Stimulated activated CD8-positive, alpha-beta memory T cell treated with anti-CD3 and anti-CD28 coated beads, Interleukin-4, amount 100 ng/mL, for 1 hour (primary cell): ENCODE measurements at places on chromosomes 16 and 17.

DNA sequence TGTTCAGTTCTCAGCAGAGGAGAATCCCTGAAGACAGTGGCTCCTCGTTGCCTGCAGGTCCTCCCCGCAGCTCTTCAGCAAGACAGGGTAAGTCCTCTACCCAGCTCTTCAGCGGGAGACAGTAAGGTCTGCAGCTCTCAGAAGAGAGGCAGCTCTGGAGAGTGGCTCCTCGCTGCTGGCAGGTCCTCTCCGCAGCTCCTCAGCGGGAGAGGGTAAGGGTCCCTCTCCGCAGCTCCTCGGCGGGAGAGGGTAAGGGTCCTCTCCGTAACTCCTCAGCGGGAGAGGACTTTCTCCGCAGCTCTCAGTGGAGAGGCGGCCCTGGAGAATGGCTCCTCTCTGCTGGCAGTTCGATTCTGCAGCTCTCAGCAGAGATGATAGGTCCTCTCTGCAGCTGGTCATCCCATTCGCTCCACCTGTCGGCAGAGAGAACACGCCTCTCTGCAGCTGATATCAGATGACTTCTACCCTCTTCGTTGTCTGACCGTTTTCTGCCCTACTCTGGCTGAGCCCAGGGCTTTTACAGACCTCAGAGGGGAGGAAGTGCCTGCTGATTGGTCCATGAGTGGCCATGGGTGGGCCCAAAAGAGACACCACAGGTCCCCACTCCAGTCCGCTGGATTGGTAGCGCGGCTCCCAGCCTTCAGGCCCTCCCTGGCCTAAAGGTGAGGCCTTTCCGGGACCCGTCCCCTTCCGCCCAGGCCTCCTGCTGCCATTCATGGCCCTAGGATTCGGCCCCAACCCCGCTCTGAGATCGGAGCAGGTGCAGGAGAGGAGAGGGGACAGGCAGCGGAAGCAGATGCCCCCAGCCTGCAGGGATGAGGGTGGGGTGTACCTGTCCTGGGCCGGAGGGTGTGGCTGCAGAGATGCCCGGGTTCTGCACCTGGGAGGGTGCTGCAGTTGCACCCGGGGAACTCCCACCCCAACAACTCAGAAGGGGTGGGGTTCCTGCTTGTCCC is 11.9 kb upstream of the SHCBP1 start:
- no peak for DNase-seq

GRCh38 chr16:83308414-83308813 is 499.4 kb upstream of the HSBP1 start:
- DNase-seq: no peak

DNA sequence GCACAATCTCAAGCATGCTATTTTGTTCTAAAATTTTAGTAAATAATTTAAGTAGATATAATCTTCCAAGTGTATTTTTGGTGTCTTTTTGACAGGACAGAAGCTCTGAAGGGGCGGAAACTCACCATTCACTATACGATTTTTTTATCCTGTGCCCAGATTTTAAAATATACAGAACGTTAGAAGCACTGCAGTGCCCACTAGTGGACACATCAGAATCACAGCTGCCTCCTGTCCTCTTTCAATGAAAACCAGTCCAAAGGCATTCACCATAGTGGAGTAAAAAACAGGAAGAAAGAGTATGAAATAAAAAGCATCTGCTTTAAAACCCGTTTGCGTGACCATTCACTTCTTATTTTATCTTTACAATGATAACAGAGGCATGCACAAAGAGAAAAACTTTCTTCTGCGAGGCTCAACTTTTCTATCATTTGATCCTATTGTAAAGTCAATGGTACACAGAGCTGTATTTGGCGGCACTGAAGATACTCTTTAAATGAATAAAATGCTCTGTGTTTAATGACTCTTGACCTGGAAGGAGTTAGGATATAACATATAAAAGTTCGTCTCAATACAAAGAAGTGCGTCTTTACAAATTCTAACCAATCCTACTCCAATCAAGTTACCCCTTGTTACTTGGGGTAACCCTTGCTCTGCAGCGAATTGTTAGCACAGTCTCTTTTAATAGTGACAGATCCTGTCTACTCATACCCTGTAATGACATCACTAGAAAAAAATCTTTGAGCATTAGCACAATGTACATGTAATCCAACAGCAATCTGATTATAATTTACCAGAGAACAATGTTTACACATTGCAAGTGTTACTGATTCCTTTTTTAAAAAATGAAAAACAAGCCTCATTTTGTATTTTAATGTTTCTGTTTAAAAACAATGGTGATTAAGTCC is 339.8 kb upstream of the PSMD7 start:
- no peak for DNase-seq

- DNase-seq: no peak
These were observed 60.6 kb upstream of the KIFC3 start for GRCh38 chr16:57862698-57863433.

GRCh38 chr16:50531359-50531758 is 16.8 kb upstream of the NKD1 start:
- DNase-seq: no peak

- DNase-seq: no peak
These were observed 174.8 kb downstream of the UTP18 start for GRCh38 chr17:51435171-51435552.

DNA sequence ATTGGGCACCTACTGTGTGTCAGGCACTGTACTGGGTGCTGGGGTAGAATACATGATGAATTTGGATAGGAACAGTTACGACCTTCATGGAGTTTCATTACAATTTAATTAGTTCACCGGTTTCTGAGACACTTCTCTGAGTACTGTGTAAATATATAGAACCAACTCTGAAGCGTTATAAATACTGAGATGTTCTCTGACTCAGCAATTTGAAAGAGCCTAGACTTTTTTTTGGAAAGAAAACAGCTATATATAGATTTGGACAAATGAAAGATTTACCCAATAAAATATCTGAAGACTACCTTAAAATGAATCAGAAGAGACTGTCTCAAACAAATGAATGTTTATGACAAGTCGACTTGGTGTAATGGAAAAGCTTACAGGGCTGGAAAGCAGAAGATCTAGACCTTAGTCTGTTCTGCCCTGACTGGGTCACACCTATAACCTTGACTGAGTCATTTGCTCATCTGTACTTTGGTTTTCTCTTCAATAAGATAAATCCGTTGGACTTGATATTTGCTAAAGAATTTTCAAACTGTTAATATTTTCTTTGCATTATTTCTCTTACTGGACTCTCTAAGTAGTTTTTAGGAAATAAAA is 4.6 kb upstream of the GAN start:
- DNase-seq: no peak

- DNase-seq: no peak
These were observed 144.0 kb upstream of the CHMP6 start for GRCh38 chr17:80847496-80848230.

DNA sequence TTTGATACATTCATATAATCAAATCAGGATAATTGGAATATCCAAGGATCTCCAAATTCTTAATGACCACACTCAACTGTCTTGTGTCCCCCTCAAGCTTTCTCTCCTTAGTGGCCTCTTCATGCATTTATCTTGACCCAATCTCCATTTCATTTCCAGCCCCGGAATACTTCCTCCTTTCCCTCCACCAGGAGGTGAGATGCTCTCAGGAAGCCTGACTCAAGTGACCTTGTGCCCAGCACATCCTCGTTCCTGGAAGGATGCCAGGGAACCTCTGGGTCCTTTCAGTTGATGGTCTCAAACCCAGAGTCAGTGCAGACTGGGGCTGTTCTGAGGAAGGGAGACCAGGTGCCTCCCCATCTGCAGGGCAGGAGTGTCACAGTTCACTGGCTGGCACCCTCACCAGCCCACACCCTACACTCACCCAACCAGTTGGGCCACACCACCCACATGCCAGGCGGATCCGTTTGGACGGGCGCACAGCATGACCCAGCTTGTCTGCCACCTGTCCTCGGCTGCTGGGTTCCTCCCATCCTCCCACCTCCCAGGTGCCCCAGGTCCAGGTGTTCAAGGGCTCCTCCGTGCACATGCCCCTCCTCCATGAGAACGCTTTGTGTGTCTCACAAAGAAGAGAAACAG is 14.0 kb upstream of the EMP2 start:
- no peak for DNase-seq

GRCh38 chr16:49622084-49622390 is 233.9 kb downstream of the ZNF423 start:
- DNase-seq: no peak

DNA sequence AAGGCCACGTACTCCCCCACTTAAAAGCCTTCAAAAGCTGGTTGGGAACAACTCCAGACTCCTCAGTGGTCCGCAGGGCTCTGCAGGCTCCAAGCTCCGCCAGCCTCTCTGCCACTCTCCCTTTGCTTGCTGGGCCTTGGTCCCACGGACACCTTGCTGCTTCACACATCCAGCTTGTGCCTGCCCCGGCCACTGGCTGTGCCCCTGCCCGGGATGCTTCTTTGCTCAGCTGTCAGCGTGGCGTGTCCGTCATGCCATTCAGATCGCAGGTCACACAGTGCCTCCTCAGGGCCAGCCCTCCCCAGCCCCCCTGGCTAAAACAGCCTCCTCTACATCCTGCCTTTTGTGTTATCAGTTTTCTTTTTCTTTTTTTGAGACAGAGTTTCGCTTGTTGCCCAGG is 11.8 kb downstream of the ASPHD1 start:
- no peak for DNase-seq

DNA sequence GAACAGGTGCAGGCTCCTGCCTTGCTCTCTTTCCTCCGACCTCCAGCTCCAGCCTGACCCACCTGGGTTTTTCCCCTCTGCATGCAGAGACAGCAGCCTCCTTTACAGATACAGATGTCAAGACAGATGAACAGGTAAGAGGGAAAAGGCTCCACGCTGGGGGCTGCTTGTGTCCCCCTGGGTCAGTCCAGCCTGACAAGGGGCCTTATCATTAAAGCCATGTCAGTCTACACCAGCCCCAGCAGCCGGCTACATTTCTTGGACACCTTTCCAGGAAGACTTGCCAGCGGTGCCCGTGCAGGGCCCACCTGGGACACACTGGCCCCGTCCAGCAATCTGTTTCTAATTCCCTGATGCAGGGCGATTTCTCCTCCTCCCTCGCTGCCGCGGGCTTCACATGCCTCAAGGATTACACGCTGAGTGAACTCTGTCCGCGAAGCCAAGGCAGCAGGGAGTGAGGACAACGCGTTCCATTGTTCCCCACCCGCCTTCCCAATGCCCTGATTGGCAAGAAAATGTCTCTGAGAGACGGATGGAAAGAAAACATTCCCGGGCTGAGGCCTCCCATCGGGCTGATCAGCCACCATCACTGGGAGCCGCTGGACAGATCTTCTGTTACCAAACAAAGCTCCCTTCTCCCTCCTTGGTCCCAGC is 184.7 kb downstream of the C16orf95 start:
- no peak for DNase-seq

DNA sequence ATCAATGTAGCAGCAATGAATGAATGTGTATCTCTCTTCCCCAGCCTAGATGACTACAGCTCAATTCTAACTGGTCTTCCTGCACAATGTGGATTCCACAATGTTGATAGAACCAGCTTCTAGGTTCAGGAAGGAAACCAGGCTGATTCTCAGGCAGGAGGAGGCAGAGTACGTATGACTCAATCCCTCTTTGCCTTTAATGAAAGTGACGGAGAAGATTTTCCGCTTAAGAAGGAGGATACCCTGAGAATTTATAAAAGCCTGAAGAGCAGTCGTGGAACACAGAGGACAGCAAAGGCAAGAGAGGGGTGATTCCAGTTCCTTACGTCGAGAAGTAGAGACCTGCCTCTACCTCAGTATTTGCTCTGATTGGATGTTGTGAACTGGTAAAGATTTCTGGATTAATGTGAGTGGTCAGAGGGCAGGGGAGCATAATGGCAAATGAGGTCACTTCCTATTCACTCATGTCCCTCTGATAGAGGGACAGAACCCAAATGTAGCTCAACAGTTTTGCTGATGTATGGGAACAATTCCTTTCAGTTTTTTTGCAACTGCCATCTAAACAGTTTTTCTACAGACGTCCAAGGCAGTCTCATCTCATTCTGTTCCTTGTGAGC is 15.0 kb upstream of the SLC16A11 start:
- DNase-seq: no peak

DNA sequence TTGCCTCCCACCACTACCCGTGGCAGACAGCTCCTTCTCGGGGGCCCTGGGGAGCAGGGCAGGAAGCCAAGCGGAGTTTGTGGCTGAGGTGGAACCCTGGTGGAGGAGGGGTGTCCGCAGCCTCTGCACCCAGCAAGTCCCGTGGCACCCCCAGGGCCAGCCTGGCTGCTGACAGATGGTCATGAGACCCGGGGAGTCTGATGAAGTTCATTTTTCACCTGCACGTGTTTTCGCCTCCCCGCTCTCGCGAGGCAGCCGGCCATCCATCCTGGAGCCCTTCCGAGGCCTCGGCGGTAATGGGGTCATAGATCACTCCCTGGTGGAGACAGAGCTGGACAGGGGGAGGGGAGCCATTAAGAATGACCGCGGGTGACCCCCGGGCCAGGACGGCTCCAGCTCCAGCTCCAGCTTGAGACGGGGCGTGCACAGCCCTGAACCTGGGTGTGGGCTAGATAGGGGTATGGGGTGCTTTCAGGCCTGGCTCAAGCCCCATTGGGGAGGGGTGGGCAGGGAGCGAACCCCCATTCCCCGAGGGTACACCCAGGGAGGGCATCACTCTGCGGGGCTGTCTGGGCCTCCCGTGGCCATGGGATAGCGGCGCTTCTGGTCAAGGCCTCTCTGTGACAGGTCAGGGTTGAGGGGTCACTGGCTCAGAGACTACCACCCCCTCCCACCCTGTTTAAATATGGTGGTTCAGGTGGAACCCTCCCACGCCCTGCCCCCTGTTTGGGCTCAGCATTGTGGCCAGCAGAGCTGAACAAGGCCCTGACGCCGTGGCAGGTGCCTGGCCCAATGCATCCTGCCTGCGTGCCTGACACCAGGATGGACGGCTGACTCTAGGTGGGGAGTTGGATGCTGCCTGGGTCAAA is 227.4 kb upstream of the GSE1 start:
- DNase-seq: no peak

DNA sequence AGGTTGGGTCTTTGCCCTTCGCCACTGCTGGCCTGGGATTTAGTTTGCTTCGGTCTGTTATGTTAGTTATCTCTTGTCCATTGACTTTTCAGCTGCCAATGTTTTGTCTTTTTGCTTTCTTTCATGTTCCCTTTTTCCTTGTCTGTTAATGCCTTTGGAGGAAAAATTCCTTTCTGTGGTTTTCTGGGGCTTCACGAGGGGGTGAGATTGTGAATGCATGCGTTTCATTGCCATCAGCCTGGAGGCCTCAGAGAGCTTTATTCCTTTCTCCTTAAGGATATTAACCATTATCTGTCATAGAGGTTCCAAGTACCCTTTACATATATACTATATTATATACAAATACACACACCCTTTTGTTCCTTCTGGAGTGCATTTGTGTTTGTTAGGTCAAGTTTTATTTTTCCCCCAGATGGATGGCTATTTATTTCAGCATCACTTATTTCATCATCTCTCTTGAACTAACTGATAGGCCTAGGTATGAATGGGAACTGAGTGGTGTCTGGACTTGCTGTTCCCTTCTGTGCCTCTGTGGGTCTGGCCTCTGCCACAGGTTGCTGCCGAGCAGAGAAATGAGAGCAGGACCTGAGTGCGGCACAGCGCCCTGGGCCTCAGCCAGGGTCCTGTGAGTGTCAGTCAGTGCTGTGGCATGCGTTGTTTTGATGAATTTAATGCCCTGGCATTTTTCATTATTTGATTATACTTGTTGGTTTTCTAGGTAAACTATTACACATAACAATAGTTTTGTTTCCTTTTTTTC is 193.4 kb downstream of the LGALS9B start:
- no peak for DNase-seq
